ENCODE measurements at places on chromosomes 16 and 17.

DNA sequence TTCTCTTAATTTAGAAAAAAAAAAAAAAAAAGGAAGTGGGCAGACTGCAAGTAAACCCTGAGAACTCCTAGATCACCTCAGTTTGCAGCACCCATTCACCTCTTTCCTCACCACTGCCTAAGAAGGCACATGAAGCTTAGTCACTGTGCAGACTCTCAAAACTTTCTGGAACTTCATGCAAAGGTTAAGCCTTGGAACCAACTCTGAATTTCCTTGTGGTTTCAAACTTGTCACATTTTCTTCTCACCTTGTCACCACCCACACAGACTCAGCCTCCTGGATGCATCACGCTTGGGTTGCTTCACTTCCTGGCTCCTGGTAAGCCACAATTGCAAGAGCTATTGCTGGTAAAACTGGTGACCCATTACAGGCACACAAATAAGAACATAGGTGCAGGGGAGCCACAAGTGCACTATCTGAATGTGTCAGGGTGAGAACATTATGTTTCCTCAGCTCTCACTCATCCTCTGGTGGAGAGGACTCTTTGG is 15.0 kb upstream of the CPD start:
- no peak for DNase-seq

DNA sequence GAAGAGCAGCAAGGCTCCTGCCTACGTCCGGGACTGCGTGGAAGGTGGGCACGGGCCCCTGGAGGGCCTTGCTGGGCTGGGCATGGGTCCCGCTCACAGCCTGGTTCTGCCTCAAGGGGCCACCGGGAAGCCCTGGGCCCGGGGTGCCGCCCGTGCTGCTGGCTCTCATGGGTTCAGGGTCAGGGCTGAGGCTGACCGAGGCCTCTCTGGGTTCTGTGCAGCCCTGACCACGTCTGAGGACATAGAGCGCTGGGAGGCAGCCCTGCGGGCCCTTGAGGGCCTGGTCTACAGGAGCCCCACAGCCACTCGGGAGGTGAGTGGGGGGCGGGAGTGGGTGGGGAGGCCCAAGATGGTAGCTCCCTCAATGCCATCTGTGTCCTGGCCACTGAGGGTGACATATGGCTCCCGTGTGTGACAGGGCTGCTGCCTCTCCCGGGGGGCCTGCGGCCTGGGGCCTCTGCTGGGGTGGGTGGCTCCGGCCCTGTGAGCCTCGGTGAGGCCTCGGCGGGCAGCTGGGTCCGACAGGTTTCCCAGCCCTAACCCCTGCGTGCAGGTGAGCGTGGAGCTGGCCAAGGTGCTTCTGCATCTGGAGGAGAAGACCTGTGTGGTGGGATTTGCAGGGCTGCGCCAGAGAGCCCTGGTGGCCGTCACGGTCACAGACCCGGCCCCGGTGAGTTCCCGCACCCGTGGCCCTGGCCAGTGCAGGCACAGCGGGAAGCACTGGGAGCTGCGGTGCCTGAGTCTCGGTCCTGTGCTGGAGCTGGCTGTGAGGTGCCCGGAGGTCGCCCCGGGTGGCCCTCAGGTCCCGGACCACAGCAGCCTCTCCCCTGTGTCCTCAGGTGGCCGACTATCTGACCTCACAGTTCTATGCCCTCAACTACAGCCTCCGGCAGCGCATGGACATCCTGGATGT is 9.2 kb downstream of the TELO2 start:
- DNase-seq = no peak

DNA sequence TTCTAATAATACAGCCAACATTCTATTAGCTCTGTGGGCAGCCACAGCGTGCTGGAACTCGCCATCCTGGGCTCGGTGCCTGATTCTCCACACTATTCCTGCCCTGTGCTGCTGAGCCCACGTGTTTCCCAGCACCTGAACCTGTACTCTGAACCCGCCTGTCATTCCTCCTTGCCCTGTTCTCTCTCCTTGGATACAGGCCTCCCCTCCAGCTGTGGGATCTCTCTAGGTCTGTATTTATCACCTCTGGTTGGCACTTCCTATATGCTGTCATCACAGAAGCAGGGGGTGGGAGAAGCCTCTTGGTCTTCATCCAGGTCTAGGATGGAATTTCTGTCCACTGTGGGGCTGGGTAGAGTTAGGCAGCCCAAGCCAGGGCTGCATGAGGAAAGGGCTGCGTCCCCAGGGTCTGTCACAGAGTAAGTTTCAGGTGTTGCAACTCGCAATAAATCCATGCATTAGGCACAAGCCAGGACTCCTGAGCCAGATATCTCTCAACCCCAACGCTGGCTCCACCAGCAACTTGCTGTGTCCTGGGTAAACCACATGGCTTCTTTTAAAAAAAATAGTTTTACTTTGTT is 56.0 kb downstream of the ABAT start:
- no peak for DNase-seq

DNA sequence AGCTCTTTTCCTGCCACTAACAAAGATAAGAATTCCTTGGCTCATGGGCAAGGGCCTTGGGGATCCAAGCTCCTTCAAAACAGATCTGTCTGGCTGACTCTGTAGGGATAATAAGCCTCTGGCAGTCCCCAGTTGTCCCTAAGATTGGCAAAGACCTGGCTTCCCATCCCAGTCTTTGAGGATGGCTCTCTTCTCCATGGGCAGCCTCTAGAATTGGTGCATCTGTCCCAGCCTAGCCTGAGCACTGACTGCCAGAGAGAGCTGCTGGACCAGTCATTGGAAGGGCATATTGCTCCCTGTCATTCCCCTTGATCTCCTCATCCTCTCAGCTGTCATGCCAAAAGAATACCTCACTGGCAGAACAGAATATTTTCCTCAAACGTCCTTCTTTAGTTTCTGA is 13.2 kb upstream of the CUEDC1 start:
- DNase-seq = no peak

- DNase-seq = no peak
Observed at GRCh38 chr16:58652741-58653140, 23.1 kb upstream of the CNOT1 start.

- DNase-seq = no peak
Observed at GRCh38 chr16:58456193-58456592, 43.8 kb upstream of the NDRG4 start.

DNA sequence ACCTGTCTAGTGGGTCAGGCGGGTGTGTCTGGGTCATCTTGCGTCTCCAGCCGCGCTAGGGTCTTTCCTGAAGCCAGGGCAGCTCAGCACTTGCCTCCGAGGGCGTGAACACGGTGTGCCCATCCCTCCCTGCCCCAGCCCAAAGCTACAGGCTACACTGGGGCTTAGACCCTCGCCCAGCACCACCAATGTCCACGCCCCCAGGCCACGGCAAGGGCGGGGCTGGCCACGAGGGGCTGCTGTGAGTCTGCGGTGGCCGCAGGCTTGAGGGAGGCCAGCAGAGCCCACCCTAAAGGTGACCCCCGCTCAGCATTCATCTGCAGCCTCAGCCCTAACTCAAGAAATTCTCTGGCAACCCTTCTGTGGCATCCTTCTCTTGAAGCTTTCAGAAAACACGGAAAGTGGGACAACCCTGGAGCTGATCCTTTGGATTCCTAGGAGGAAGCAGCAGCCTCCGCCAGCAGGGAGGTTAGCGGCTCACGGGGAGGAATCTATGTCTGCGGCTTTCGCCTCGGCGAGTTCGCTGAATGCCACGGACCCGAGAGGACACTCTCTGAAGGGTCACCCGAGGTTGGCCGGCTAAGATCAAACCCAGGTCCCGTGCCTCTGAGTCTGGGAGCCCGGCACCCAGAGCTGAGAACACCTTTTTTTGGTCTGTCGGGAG is 41.7 kb downstream of the TIMM22 start:
- no peak for DNase-seq

DNA sequence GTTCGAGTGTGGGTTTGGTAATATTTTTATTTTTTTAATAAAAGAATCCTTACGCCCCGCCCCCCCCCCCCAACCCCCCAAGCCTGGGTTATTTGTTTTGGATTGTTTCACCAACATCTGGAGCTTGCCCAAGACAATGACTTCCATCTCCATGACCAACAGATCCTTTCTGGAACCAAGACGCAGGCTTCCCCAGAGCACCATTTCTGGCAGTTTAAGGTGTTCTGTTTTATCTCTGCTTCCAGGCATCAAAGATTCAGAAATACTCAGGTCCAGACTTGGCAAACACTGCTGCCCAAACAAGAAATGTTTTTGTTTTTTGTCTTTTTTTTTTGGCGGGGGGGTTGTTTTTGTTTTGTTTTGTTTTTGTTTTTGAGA is 56.1 kb downstream of the PLXDC1 start:
- no peak for DNase-seq

- no peak for DNase-seq
Observed at GRCh38 chr16:88357317-88358022, 25.3 kb upstream of the ZNF469 start.

DNA sequence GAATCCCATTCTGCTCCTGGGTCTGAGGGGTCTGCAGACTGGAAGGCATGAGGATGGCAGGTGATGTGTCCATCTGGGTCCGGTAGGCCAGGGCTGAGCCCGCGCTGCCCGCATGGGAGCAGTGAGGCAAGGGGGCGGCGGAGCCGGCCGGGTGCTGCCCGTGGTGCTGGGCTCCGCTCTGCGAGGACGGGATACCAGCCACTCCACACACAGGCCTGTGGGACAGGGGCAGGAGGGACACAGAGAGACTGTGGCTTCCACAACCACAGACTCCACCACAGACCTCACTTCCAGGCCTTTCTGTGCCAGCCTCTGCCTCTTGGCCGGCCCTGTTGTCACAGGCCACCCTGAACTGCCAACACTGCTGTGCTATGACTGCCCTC is 25.4 kb downstream of the MAP1LC3B start:
- no peak for DNase-seq

GRCh38 chr16:21584817-21585216 is 14.6 kb upstream of the METTL9 start:
- DNase-seq = no peak

GRCh38 chr17:6420173-6420641 is 14.7 kb downstream of the AIPL1 start:
- no peak for DNase-seq

GRCh38 chr17:74016461-74016860 is 187.0 kb upstream of the RPL38 start:
- no peak for DNase-seq

GRCh38 chr17:37025847-37026530 is 77.2 kb downstream of the AATF start:
- no peak for DNase-seq

DNA sequence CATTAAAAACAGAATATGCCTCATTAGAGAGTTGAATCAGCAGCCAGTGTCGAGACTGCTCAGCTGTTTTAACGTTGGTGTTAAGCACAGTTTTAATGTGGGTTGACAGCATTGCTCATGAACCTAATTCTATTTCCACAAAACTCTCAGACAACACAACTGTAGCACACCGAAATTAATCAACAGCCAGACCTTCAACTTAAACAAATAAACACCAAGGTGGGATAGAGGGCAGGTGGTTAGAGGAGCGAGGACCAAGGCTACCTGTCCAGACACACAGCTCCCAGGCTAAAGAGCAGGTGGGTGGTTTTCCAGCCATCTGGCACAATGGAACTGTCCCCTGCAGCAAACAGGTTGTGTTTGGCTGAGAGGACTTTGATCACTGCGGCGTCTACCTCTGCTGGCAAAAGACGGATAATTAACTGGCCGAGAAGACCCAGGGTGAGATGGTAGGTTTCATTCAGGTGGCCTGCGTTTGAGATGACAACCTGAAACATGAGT is 69.6 kb upstream of the ATP2A3 start:
- no peak for DNase-seq

GRCh38 chr16:61945511-61945910 is 90.7 kb downstream of the CDH8 start:
- DNase-seq = no peak

DNA sequence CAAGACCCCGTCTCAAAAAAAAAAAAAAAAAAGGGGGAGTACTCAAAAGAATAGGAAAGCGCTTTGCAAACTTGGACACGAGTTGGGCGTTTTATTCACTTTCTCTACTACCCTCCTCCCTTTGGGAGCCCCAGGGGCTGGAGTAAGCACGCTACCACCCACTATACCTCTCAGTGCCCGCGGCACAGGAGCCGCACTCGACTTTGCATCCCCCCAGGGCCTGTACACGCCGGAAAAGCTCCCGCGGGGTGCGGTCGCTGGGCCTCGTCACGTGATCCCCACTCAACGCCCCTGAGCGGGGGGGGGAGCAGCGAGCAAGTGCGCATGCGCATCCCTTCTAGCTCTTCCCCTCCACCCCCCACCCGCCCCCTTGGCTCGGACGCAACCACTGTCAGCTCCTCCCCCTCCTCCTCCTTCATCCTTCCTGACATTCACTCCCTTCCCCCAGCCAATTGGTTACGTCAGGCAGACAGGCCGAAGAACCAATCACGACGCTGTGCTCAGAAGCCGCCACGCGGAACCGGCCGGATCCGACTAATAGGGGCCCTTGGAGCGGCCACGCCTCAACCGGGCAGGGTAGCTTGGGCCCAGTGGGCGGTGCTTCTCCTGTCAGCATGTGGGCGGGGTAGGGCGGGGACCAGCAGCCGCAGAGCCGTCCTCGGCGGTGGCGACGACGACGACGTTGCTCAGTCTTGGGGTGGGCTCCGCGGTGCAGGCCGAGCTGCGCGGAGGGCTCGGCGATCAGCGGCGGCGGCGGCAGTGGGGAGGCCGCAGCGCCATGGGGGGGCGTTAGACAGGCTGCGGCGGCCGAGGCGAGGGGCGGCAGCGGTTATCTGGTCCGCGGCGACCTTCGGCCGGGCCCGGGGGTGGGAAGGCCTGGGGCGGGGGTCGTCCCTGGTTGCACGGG is at the start of gene HAPSTR1:
TSS of gene HAPSTR1 (plus strand) at position 685 of the 907 bp plus-strand sequence. CDS start 401 bp downstream, outside the sequence.
- peak; percentile 100 for DNase-seq

- no peak for DNase-seq
Observed at GRCh38 chr16:70689035-70689969, 3.4 kb upstream of the MTSS2 start.

GRCh38 chr17:67093348-67093747 is 49.0 kb downstream of the CACNG1 start:
- no peak for DNase-seq

- DNase-seq = no peak
Observed at GRCh38 chr17:14331225-14331981, 30.5 kb downstream of the HS3ST3B1 start.

GRCh38 chr17:49193513-49194296 is 16.7 kb downstream of the GNGT2 start:
- DNase-seq = no peak

DNA sequence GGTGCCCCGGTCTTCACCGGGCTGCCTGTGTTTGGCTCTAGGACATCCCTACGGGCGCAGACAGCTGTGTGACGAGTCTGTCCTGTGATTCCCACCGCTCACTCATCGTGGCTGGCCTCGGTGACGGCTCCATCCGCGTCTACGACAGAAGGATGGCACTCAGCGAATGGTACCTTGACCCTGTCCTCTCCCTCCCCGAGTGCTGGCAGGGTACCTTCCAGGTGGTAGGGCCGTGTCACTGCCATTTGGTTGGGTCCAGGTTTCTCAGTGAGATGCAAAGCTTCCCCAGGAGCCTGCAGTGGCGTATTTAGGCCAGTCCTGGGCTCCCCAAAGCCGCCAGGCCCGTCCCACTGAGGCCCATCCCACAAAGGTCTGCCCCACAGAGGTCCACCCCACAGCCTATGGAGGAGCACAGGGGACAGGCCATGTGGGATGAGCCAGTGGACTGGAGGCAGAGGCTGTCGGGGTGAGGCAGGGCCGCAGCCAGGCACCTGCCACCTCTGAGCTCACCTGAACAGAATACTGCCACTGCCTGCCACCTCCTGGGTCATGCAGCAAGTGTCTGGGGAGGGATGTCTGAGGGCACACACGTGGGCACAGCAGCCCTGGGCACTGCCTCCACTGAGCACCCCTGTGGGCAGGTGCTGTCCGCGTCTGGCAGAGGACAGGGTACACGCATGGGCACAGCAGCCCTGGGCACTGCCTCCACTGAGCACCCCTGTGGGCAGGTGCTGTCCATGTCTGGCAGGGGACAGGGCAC is 31.4 kb upstream of the CHMP6 start:
- no peak for DNase-seq
